ENCODE measurements at places on chromosomes 12 and 14.
A peak's percentile ranks its signal among the peaks of the same experiment; 100 is the strongest.

GRCh38 chr14:34088914-34089313 lies 138.0 kb upstream of the EGLN3 start:
- no peak for DNase-seq

DNA sequence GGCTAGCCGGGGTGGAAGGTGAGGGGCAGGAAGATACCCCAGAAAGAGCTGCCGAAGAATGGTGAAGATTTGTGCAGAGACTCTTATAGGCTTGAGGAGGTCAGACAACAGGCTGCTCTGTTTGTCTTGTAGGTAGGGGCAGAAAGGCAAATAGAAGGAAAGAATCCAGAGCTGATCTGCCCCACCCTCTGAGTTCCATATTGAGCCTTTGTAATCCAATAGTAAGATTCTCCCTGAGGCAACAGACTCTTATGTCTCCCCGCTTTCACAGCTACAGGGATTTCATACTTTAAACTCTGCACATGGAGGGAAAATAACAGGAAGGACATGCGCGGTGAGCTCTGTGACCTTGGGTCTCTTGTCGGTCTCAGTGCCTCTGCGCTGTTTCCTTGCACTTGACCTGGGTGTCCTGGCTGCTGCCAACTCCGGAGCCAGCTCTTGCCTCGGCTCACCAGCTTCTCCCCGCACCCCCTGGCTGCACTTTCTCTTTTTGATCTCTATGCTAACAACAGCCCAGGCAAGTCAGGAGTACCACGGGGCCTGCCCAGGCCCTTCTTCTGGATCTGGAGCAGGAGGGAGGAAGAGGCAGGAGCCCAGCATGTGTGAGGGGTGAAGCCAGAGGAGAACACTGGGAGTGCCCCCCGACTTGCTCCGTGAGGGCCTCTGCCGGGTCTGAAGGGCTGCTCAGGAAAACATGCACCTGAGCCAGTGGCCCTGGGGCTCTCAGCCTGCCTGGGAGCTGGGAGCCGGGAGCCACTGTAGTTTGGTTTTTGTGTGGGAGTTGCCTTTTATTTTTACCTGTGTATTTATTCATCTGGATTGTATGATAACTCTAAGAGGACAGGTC lies 75.8 kb downstream of the PPP1R36 start:
- DNase-seq, result no peak

DNA sequence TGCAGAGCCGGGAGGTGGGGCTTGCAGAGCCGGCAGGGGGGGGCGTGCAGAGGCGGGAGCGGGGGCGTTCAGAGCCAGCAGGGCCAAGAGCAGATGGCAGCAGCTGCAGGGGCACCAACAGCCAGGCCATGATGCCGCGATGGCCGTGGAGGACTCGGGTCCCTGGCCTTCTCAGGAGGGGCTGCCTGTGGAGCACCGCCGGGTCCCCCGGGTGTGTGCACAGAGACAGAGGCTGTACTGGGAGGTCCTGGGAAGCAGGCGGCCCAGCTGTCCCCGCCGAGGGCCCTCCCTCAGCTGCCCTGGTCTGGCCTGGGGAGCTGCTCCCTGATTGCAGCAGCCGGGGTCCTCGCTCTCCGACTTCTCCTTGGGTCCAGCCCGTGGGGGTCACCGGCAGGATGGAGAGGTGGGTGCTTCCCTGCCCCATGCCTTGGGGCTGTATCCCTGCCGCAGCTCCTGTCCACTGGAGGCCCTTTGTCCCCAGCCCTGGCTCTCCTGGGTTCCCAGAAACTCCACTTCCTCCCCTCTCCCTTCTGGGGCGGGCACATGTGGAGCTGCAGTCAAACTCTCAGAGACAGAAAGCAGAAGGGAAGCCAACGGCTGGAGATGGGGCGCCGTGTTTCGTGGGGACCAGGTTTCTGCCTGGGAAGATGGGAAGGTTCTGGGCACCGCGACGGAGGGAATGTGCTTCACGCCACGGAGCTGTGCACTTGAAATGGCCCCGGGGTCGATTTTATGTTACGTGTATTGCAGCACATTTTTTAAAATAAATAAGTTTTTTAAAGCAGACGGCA lies 75.8 kb upstream of the GALNT9 start:
- no peak for DNase-seq

DNA sequence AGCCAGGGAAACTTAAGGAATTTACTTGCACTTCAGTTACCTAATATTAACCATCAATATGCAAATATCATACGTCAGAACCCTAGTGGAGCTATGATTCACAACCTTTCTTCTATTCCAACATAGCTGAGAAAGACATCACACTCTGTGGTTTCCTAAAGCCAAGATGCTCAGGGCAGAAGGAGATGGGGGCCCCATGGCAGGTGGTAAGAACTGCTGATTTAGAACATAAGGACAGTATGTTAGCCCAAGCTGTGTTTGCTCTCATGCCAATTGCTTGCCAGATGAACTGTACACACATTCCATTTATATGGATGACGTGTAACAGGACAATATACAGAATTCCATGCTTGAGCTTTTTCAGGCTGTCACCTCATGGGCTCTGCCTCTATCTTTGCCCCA lies 34.6 kb downstream of the HECTD4 start:
- DNase-seq, result no peak

DNA sequence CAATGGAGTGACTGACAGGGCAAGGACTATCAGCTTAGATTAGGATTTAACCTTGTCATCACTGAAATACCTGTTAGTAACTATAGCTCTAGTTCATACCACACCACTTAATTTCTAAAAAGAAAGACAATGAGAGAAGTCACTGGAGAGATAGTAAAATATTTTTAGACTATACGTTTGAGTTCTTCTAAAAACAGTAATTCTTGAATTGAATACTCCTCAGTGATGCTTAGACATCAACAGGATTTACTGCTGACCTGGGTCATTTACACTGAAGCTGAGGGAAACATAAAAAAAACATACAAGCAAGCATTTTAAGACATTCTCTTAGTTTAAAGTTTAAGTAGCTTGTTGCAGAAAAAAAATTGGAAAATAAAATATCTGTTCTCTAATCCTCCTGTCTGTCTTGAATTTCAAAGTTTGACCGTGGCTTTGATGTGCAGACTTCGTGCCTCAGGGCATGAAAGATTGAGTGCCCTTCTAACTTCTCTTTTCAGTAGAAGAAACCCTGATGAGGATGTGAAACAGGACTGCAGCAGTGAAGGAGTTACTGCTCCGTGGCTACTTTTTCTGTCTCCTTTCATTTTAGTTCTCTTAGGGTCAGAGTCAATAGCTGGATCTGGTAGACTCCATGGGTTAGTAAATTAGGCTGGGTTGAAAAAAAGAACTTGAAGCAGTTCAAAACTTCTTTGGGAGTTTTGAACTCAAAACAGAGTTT lies 172.2 kb downstream of the PTPRO start:
- DNase-seq, result no peak

- DNase-seq, result no peak
These were observed 86.4 kb downstream of the CAPZA3 start for GRCh38 chr12:18824287-18824686.

DNA sequence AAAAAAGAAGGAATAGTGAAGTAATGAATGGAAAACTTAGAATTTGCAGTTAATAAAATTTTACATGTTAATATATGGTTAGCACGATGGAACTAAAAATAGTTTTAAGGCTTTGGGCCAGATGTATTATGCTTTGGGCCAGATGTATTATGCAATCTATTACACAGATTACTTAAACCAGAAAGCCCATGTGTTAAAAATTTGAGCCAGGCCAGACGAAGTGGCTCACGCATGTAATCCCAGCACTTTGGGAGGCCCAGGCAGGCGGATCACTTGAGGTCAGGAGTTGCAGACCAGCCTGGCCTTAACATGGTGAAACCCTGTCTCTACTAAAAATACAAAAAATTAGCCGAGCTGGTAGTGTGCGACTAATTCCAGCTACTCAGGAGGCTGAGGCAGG lies 17.2 kb downstream of the IFT81 start:
- DNase-seq, result no peak

DNA sequence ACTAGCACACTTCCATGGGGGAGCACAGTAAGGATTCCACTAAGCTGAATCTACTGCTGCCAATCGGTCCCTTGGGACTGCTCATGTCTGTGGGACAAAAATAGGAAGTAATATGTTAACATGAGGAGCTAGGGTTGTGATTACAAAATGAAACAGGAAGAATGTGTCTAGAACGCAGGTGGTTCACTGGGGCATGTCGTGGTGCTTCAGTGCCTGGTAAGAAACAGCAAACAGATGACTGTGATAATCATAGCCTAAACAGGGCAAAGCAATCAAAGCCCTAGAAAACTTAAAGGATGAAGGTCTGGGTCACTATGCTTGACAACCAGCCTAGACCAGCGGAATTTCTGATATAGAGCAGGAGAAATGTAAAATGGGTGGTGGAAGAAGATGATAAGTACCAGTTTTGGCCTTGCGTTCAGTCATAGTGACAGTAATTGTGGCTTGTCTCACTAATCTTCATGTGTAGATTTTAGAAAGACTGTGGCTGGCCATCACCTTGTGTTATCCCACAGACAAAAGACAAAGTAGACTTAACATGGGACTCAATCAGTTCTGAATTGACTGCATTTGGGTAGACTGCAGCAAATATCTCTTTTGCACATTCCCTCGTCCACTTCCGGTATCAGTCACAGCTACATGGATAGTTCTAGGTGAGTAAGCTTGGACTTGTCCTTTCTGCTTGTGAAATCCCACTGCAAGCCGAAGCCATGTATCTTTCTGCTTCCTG lies 51.4 kb downstream of the WASHC3 start:
- DNase-seq, result no peak

- no peak for DNase-seq
These were observed 165.4 kb downstream of the MDGA2 start for GRCh38 chr14:47509957-47510356.

DNA sequence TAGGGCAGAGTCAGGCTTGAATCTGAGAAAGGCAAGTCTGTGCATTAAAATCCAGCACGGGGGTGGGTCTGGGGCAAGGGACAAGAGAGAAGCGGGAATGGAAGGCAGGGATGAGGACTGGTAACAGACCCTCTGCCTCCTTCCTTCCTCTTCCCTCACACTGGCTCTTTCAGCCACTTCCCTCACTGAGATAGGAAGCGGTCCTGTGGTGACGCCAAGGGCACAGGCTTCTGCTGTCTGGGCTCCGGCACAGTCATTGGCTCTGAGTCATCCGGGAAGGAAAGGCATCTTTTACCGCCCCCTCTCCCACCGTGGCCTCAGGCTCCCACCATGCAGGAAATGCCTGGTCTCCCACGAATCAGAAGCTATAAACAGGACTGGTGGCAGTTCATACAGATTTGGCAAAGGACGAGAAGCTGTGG lies 70.2 kb downstream of the ETV6 start:
- no peak for DNase-seq

- no peak for DNase-seq
These were observed 7.2 kb upstream of the CD27 start for GRCh38 chr12:6437586-6437985.

- DNase-seq, result peak; percentile 24
These were observed 11.8 kb downstream of the COPS7A start for GRCh38 chr12:6735448-6736191.

- DNase-seq, result no peak
These were observed 797.1 kb downstream of the NRXN3 start for GRCh38 chr14:78967111-78967809.
